ENCODE measurements at places on chromosomes 2 and 18.

GRCh38 chr18:7608174-7608550 lies 41.0 kb downstream of the PTPRM start:
- DNase-seq, result no peak

DNA sequence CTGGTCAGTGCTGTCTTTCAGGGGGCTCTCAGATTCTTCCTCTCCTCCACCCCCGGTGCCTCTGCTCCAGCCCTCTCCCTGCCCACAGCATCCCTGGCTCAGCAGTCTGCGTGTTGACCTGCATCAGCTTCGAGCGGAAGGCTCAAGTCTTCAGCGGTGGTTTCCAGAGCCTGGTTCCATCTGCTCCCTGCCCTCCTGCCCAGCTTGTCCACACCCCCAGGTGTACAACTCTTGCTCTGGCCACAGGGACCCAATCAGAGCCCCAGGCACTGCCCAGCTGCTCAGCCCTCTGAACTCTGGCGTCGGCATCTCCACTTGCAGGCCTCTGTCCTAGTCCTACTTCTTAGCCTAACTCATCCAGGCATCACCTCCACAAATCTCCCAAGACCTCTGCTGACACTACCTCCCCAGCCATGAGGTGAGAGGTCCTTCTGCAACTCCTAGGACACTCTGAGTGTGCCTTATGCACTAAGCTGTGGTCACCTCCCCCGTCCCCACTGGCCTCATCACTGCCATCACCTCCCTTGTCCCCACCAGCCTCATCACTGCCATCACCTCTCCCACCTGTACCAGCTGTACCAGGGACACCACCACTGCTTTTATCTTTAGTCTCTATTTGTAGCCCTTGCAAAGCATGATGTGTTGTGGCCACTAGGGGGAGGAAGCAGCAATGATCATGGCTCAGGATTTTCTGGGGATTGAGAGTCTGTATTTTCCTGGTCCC lies 60.9 kb downstream of the EDAR start:
- DNase-seq, result no peak

- no peak for DNase-seq
These were observed 16.4 kb downstream of the RSAD2 start for GRCh38 chr2:6893876-6894482.

DNA sequence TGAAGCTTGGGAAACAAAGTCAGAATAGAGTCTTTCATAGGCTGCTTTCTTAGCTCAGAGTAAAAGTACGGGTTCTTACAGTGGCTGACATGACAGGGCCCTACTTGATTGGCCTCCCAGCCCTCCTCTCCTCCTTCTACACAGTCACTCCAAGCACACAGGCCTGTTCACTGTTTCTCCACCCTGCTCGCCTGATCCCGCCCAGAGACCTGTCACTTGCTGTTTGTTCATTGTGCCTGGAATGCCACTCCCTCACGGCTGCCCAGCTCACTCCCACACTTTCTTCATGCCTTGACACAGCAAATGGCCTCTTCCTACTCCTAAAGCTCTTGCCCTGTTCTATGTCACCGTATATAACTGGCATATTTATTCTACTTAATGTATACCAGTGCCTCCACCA lies 104.8 kb downstream of the MAP4K4 start:
- no peak for DNase-seq

DNA sequence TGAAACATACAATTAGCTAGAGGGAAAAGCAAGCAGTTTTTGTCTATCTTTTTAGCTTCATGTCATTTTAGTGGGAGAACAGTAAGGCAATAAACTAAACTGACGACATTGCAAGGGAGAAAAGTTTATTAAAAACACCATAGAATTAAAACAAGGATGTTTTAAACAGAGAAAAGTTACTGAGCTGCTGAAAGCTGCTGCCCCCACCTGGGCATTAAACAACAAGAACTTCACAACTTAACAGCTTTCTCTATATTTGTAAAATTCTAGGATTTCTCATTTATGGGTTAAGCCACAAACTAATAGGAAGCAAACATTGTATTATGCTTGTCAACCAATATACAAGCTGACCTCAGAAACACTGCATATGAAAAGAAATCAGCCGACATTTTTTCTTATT lies 289.2 kb downstream of the ERBB4 start:
- no peak for DNase-seq

- no peak for DNase-seq
These were observed 55.0 kb downstream of the PLEKHM3 start for GRCh38 chr2:207970147-207970825.

Measured in stimulated activated CD8-positive, alpha-beta memory T cell treated with anti-CD3 and anti-CD28 coated beads, Interleukin-4, amount 100 ng/mL, for 1 hour (primary cell).